ENCODE measurements at places on chromosomes 7 and 10.

DNA sequence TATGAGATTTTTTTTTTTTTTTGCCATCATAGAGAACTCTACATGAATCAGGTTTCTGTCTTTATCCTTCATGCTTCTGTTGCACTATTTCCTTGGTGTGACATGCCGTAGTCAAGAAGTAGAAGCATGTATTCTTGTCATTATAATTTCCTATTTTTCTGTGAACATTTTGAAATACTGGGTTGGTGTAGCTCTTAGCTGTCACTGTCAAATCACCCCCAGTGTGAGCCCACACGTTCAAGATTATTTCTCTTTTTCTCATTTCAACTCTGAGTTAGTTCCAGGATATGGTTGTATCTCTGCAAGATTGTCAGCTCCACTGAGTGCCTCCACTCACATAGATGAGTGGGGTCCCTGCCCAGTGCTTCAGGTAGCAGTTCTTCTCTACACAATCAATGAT is 209.5 kb downstream of the NRG3 start:
- H3K4me3 ChIP-seq, result no peak overlapping the region
- H3K4me1 ChIP-seq, result no peaks in the 10 kb centered on the region
- no peak for DNase-seq
- no peaks in the 10 kb centered on the region for H3K36me3 ChIP-seq
- no peaks in the 10 kb centered on the region for H3K27me3 ChIP-seq
- H3K27ac ChIP-seq, result no peak overlapping the region

DNA sequence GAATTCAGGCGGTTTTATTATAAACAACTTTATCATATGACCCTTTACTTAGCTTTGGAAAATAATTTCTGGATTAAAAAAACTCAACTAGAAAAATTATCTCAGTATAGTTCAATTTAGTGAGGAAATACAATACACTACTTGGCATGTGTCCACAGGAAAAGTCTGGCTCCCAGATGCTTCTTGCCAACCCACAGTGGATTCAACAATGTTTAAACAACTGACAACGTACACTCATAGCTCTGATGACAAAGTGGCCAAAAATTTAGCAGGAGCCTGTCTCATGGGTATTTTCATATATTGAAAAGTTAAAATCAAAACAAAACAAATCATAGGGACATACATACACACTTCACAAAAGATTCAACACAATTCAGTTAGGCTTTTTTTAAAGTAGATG is 158.8 kb downstream of the SKAP2 start:
- no peak overlapping the region for H3K27ac ChIP-seq
- no peaks in the 10 kb centered on the region for H3K36me3 ChIP-seq
- DNase-seq, result no peak

DNA sequence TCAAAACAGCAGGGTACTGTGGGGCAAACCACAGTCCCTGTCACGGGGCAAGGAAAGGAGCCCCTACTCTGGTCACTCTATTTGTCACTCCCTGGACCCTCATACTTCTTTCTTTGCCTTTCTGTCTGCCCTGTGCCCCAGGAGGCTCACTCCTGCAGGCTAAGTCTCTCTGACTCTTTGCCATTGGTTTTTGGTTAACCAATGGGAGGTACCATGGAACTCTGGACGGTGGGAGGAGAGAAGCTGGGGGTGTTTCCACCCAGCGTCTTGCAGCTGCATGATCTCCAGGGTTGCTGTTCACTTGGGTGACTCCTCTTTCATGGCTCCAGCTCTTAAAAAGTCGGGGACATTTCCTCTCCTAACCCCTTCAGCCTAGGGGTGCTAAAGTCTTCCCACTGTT is 15.4 kb upstream of the EIF5AL1 start:
- H3K4me3 ChIP-seq, result no peak overlapping the region
- no peak overlapping the region for H3K27ac ChIP-seq
- H3K4me1 ChIP-seq, result no peaks in the 10 kb centered on the region
- DNase-seq, result no peak
- H3K27me3 ChIP-seq, result peaks cover 23% of the 10 kb centered on the region

DNA sequence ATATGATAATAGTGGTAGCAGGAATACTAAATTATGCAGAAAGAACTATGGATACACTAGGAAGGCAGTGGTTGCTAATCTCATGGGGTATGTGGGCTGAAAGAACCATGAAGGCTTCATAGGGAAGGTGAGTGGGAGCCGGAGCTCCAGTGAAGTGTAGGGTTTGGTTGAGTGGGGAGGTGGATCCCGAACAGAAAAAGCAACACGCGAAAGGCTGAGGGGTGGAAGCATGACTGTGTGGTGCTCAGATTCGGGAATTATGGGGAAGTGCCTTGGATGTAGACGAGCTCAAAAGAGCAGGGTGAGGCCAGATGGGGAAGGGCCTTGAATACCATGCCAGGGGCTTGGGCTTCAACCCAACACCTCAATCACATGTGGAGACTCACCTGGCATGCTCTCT is 715.1 kb downstream of the TYW1 start:
- H3K36me3 ChIP-seq, result no peaks in the 10 kb centered on the region
- H3K27me3 ChIP-seq, result no peaks in the 10 kb centered on the region
- DNase-seq, result no peak
- no peak overlapping the region for H3K4me3 ChIP-seq

DNA sequence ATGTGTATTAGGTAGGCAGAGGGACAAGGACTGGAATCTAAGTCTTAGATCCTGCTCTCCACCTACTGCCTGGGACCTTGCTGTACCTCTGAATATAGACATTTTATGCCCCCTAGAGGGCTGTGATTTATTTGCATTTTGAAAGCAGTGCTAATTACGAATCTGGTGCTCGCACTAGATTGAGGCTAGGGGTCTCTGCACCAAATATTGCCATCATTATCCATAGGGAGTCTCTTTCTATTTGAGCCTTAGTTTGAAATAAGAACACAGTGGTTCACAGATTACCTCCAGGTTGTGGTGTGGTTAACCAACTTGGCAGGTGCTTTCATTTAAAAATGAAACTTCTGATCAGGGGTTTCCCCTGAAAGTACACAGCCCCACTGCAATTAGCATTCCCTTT is 41.8 kb downstream of the CNNM1 start:
- no peak overlapping the region for H3K4me3 ChIP-seq
- peaks cover 62% of the 10 kb centered on the region for H3K27me3 ChIP-seq

- H3K4me1 ChIP-seq, result peaks cover 9% of the 10 kb centered on the region
- H3K36me3 ChIP-seq, result no peaks in the 10 kb centered on the region
- no peak overlapping the region for H3K27ac ChIP-seq
- peaks cover 25% of the 10 kb centered on the region for H3K27me3 ChIP-seq
- no peak for DNase-seq
- no peak overlapping the region for H3K4me3 ChIP-seq
These were observed 91.3 kb upstream of the STEAP1B start for GRCh38 chr7:22591271-22591670.

- no peak overlapping the region for H3K4me3 ChIP-seq
- H3K27me3 ChIP-seq, result peaks cover 2% of the 10 kb centered on the region
- no peak for DNase-seq
- no peak overlapping the region for H3K27ac ChIP-seq
These were observed 71.6 kb upstream of the IMMP2L start for GRCh38 chr7:111633878-111634277.

- H3K27ac ChIP-seq, result no peak overlapping the region
- H3K4me3 ChIP-seq, result no peak overlapping the region
- H3K36me3 ChIP-seq, result no peaks in the 10 kb centered on the region
- peaks cover 2% of the 10 kb centered on the region for H3K27me3 ChIP-seq
- no peaks in the 10 kb centered on the region for H3K4me1 ChIP-seq
These were observed 249.4 kb downstream of the TCF7L2 start for GRCh38 chr10:113199459-113199858.

GRCh38 chr7:151744051-151744580 is 132.8 kb downstream of the PRKAG2 start:
- no peak for DNase-seq
- H3K4me1 ChIP-seq, result peaks cover 9% of the 10 kb centered on the region
- H3K27ac ChIP-seq, result no peak overlapping the region
- H3K36me3 ChIP-seq, result no peaks in the 10 kb centered on the region

- H3K27me3 ChIP-seq, result no peaks in the 10 kb centered on the region
- DNase-seq, result no peak
- H3K36me3 ChIP-seq, result peaks cover 35% of the 10 kb centered on the region
- H3K27ac ChIP-seq, result no peak overlapping the region
These were observed 25.5 kb downstream of the HELLS start for GRCh38 chr10:94571081-94571480.

GRCh38 chr10:11012421-11013295 is 5.0 kb upstream of the CELF2 start:
- DNase-seq, result no peak
- H3K4me3 ChIP-seq, result no peak overlapping the region
- H3K27ac ChIP-seq, result no peak overlapping the region
- no peaks in the 10 kb centered on the region for H3K36me3 ChIP-seq
- H3K27me3 ChIP-seq, result peaks cover 72% of the 10 kb centered on the region

DNA sequence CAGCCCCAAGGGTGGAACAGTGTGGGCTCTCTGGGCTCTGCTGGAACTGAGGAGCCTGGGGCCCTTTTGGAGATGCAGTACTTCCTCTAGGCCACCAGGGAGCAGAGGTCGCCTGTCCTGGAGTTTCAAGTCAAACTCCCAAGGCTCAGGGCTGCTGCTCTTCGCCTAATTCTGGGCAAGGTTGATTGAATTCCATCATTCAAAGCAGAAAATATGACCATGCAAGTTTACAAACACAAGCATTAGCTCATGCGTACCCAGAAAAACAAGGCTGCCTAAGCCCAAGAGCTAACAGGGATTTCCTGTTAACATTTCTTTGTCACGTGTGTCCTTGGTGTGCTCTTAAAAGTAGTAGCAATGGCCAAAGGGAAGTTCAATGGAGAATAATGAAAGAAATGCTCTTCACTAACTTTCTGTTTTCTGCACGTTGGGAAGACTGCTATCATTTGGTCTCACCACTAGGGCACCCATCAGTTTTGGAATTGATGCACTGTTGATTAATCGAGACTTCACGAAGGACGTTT is 20.1 kb downstream of the LDB3 start:
- H3K36me3 ChIP-seq, result no peaks in the 10 kb centered on the region
- peak; percentile 28 for DNase-seq
- H3K4me3 ChIP-seq, result no peak overlapping the region
- H3K27me3 ChIP-seq, result peaks cover 9% of the 10 kb centered on the region

- no peak for DNase-seq
- H3K27ac ChIP-seq, result no peak overlapping the region
- H3K4me3 ChIP-seq, result no peak overlapping the region
- H3K27me3 ChIP-seq, result no peaks in the 10 kb centered on the region
- no peaks in the 10 kb centered on the region for H3K36me3 ChIP-seq
These were observed 94.8 kb downstream of the CALN1 start for GRCh38 chr7:72317341-72317740.

- H3K4me3 ChIP-seq, result no peak overlapping the region
- H3K27me3 ChIP-seq, result peaks cover 10% of the 10 kb centered on the region
- H3K27ac ChIP-seq, result no peak overlapping the region
- H3K36me3 ChIP-seq, result no peaks in the 10 kb centered on the region
- no peak for DNase-seq
These were observed 4.8 kb upstream of the TAX1BP1 start for GRCh38 chr7:27735165-27735564.

DNA sequence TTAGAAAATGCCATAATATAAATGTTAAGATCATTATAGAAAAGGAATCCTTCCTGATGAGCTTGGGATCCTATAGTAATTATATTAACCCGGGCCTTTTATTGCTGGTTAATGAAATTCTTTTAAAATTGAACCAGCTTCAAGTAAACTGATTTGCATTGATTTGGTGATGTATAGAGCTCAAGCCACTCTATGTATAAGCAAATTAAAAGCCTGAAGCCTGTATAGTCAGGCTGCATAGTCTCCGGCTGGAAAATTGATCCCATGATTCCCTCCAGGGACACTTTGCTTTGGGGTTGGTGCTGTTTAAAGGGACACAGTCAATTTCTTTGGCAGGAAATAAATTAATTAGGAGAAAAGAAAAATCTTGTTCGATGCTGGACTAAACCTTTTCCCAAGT is 199.1 kb downstream of the HERPUD2 start:
- H3K27me3 ChIP-seq, result peaks cover 6% of the 10 kb centered on the region
- no peak for DNase-seq
- H3K27ac ChIP-seq, result no peak overlapping the region
- no peaks in the 10 kb centered on the region for H3K36me3 ChIP-seq

DNA sequence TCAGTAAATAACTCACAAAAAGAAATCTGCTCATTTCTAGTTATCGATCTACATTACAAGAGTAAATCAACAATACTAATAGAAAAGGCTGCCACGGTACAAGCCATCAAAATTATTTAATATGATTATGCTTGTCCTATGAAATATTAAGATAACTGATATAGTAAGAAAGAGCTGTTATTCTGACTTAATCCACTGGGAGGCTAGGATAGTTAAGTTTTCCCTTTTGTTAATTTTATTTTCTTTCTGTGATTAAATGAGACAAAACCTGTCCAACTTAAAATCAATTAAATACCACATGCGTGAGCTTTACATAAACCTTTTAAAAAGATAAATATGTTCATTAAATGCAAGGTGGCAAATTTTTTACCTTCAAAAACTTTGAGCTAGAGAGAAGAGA is 114.8 kb downstream of the LMBR1 start:
- H3K36me3 ChIP-seq, result peaks cover 14% of the 10 kb centered on the region
- no peak overlapping the region for H3K4me3 ChIP-seq
- peaks cover 60% of the 10 kb centered on the region for H3K4me1 ChIP-seq
- H3K27ac ChIP-seq, result peak overlapping the region; percentile 96
- DNase-seq, result no peak

- H3K36me3 ChIP-seq, result peaks cover 2% of the 10 kb centered on the region
- H3K4me3 ChIP-seq, result no peak overlapping the region
- H3K27me3 ChIP-seq, result no peaks in the 10 kb centered on the region
- H3K4me1 ChIP-seq, result peaks cover 10% of the 10 kb centered on the region
- no peak overlapping the region for H3K27ac ChIP-seq
These were observed 90.1 kb upstream of the DNAAF5 start for GRCh38 chr7:636396-636795.

GRCh38 chr7:27202018-27202861 is 2.3 kb upstream of the HOXA13 start:
- H3K36me3 ChIP-seq, result no peaks in the 10 kb centered on the region
- H3K4me3 ChIP-seq, result no peak overlapping the region
- no peak for DNase-seq

DNA sequence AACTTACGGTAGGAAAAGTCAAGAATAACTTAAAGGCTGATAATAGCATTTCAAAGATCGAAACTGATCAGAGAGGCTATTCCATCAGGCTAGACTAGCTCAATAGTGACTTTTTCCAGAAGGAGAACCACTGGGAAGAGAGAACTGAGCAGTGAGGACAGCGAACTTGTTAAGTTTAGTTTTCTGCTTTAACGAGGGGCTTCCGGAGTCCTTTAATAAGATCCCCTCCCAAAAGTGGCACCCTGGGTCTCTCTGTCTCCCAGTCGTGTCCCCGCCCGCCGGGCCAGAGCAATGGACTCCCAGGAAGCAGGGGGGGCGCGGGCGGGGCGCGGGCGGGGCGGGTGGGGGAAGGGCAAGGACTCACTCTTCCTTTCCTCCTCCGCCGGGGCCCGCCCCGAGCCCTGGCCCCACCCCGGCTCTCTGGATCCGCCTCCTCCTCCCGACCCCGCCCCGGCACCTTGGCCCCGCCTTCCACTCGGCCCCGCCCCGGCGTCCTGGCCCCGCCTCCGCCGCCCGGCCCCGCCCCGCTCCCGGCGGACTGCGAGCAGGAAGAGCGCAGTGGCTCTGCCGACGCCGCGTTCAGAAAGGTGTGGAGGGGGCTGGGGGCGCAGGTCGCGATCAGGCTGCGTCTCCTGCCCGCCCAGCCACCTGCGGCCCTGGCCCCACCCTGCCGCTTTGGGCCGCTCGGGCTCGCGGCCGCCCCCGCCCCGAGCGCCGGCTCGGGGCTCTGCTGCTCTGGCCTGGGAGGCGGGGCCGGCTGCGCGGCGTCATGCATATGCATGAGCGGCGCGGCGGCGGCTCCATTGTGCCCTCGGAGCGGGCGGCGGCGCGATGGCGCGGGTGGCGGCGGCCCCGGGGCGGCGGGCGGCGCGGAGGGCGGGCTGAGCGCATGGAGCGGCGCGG is at the start of gene ZMIZ2:
Gene ZMIZ2, plus strand, starts transcription at position 803 of the 903 bp plus-strand sequence. CDS start 7,403 bp downstream, outside the sequence.
- H3K4me1 ChIP-seq, result peaks cover 45% of the 10 kb centered on the region
- no peaks in the 10 kb centered on the region for H3K27me3 ChIP-seq

GRCh38 chr10:9052767-9053166 is 998.3 kb downstream of the GATA3 start:
- no peaks in the 10 kb centered on the region for H3K27me3 ChIP-seq
- no peak for DNase-seq
- no peak overlapping the region for H3K27ac ChIP-seq
- H3K4me3 ChIP-seq, result no peak overlapping the region
- H3K36me3 ChIP-seq, result no peaks in the 10 kb centered on the region

Measured in activated T-helper 1 cell treated with anti-CD3 and anti-CD28 coated beads, Interleukin-12 subunit alpha, Interleukin-12 subunit beta, Interleukin-2, Interleukin-4 antibody, amounts not matched to agents 30 ng/mL and 10 ng/mL and 1 ng/mL, durations not matched to agents 14 hours and 24 hours and 36 hours (primary cell).